ENCODE measurements at places on chromosomes 5 and 9.
A peak's percentile ranks its signal among the peaks of the same experiment; 100 is the strongest.

- peak; percentile 12 for DNase-seq
Measured at GRCh38 chr5:169944922-169945680, 35.2 kb downstream of the INSYN2B start.

GRCh38 chr5:151104795-151105194 is 24.0 kb upstream of the TNIP1 start:
- DNase-seq: no peak

DNA sequence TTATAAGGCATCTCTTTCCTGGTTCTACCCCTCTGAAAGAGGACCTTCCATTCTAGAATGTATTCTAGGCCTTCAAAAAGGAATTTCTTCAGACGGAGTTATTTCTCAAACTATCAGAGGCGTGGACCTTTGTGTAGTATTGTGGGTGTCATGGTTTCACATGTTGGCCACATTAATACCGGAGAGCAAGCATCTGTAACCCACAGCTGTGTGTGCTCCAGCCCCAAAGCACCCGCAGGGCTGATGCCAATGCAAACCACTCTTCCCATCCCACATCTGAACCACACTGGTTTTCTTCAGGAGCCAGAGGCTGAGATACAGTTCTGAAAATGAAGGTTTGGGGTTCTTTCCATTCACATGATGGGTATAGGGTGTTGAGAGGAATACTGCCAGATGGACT is 127.1 kb downstream of the BNC2 start:
- DNase-seq: no peak

GRCh38 chr5:79612667-79613198 is 492 bp downstream of the TENT2 start:
- DNase-seq: no peak

- DNase-seq: peak; percentile 97
Measured at GRCh38 chr9:34637356-34638137, at the start of gene SIGMAR1. Gene SIGMAR1, minus strand, starts transcription at chr9:34637787. Its CDS starts 90 bp downstream, at chr9:34637697.

DNA sequence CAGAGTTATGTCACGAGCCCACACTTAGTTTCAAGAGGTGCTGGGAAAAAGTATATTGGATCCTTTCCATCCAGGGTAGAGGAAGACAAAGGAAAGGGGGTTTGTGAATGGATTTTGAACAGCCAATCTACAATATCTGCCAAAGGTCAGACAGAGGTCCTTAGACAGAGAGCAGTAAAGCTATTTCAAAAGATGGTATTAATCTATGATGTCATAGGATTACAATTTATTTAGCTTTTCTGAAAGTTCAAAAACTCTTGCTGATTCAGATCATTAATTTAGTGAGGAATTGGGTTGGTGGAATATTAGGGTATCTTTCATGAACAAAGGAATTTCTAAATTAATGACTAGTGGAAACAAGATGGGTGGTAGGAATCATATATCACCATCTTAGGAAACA is 126.9 kb downstream of the NTRK2 start:
- no peak for DNase-seq

- no peak for DNase-seq
Measured at GRCh38 chr9:125755340-125755739, 8.2 kb downstream of the PBX3 start.

DNA sequence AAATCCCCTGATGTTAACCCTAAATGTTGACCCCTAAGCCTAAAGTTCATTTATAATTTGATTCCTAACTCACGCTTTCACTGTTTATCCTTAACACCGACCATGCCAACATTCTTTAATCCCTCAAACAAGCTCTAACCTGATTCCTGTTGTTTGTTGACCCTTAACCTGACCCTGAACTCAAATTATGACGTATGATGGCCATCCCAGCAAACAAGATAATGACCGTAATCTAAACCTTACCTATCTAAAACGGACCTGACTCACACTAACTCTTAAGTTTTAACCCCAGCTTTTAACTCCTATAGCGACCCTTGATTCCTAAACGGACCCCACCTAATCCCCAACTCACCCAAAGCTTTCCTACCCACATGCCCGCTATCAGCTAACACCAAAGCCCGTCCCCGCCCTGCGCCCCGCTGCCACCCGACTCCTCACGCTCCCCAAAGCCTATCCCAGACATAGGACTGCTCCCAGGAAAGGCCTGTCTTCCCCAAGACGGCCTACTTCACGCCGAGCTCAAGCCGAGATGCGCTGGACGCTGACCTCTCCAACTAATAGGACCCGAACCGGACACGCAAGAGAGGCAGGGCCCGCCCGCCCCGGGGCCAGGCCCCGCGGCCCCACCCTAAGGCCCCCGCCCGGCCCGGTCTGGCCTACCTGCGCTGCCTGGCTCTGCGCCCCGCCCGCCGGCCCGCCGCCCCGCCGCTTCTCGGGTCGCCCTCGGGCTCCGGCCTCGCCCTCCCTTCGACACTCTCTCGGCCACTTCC is 395 bp downstream of the TLN1 start:
- DNase-seq: no peak

DNA sequence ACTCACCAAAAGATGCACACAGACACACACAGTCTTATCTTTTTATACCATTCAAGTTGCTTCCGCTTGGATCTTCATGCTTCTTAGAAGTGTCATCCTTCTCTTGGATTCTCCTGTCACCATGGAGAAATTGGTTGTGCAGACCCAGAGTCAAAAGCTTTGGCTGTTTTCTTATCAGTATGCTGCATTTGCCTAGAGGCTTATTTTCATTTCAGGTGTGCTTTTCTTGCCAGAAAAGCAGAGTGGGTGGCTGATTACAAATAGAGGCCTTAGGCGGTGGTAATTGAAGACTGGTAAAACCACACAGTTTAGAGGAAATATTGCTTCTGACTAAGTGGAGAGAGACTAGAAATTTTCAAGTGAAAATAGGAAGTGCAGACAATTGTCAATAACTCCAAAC is 70.2 kb upstream of the TLE4 start:
- no peak for DNase-seq

DNA sequence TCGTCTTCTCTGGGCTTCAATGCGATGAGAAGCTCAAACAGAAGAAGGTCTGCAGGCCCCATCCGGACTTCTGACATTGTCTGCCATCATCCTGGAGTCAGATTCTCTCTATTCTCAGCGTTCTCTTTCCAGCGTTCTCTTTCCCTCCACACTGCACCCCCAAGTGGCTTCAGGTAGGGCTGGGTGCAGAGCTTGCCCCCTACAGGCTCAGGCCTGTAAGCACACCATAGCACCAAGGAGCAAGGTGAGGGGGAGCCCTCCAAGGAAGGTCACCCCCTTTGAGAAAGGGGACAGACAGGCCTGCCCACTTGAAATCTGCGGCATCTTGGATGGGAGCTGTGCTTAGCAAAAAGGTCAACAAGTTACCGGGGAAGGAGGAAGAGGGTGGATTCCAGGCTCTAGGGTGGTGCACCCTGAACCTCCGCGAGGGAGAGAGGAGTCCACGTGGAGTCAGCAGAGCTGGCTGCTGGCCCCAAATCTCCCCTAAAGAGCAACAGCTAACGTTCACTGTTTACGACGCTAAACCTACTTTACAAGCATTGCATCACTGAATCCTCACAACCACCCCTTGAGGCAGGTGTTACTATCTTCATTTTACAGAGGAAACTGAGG is 27.5 kb downstream of the GPX3 start:
- DNase-seq: peak; percentile 43

DNA sequence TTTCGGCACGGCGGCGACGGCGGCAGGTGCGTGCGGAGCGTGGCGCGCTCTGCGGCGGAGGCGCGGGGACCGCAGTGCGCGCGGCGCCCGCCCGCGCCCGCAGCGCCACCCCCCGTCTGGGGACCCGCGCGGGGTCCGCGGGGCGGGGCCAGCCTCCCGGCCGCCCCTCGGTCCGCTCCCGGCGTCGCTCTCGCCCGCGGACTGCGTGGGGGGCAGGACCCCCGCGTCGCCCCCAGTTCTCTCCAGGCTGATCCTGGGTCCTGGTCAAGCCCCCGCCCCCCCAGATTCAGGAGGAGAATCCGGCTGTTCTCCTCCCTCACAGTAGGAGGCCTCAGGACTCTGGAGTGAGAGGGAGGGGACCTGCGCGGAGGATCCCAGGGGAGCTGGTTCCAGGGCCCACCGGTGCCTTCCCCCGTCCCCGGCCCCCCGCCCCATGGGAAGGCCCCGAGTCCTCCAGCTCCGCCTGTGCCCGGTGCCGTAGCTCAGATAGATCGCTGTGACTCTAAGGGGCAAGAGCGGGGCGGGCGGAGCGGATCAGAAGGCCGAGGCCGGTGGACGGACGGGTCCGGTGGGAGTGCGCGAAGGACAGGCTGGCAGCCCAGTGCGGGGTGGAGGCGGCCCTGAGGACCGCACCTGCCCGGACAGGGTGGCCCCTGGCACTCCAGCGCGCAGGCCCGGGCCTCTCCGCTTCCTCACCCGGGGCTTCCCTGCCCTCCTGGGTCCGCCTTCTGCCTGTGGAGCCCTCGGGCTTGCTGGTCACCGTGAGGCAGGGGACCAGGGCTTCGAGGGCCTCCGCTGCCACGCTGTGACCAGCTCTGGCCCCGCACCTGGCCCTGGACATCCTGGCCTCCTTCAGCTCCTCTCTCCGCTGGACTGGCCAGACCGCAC is at the start of gene RNF208:
Gene RNF208, minus strand, starts transcription at position 51 of the 888 bp plus-strand sequence. CDS start 1,028 bp downstream, outside the sequence.
- DNase-seq: no peak

DNA sequence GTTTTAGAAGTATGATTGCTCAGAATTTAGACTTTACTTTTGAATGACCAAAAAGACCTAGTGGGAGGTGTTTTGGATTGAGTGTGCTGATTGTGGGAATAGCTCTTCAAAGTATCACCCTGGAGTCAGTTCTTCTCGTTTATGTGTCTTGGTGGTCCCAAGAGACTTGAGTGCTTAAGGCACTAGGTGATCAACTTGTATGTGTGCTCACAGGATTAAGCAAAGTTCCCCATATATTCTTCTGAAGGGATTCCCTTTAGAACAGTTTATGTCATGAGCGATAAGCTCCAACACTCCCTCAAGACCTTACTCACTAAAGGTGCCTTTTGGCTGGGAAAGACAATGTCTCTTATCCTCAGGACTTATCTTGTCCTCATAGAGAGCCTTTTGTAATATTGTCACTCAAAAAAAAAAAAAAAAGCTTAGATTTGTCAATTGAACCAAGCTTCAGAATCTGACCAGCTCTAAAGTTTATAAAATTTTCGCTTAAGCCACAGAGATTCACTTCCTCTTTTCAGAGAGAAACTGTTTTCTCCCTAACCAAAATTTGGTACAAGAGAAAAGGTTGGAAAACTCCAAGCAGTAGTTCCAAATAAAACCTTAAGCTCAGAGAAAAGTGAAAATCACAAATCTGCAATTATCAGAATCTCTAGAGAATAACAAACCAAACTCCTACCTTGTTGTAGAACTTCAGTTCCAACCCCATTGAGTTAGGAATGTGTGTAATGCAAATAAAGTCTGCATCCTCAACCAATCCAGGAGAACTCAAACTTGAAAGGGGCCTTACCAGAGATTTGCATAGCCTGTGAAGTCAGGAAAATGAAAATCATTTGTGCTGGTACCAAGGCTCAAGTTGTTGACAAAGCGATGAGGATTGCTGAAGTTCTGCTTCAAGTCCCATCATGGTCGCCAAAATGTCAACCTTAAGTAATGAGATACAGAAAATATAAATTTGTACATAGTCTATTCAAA is 40.0 kb upstream of the PDZD2 start:
- DNase-seq: no peak

- DNase-seq: no peak
Measured at GRCh38 chr5:107542428-107542827, 128.3 kb downstream of the EFNA5 start.

GRCh38 chr9:15469862-15470261 is 40.9 kb downstream of the PSIP1 start:
- DNase-seq: no peak

- DNase-seq: peak; percentile 39
Measured at GRCh38 chr5:53991942-53992341, 318.4 kb downstream of the ARL15 start.

DNA sequence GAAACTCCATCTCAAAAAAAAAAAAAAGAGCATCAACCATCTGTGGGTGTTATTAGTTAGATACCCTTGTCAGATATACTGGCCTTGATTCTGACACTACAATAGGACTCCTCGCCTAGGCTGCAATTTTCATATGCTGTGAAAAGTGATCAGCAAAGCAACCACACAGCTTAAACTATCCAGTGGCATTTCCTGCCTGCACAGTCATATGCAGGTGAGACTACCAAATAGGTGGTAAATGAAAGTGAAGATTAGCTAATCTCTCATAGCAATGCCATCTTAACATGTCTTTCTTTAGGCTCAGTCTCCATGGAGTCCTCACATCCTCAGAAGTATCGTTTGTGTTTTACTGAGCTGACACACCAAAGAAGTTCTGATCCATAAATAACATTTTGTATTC is 40.8 kb downstream of the GRAMD2B start:
- DNase-seq: no peak

GRCh38 chr5:134100283-134101091 is 14.0 kb upstream of the TCF7 start:
- no peak for DNase-seq

DNA sequence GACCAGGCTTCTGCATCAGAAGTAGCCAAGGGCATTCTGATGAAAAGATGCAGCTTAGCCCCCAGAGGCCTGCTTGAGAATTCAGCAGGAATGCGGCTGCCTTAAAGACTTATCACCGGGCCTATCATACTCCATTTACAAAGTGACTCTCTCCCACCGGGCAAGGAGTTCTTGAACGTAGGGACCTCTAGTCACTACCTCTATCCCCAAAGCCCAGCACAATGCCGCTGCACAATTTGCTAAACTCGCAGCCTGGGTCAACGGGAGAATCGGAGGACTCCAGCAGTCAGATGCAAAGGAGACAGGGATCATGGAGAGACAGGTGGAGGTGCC is 661 bp downstream of the PDCL start:
- no peak for DNase-seq

DNA sequence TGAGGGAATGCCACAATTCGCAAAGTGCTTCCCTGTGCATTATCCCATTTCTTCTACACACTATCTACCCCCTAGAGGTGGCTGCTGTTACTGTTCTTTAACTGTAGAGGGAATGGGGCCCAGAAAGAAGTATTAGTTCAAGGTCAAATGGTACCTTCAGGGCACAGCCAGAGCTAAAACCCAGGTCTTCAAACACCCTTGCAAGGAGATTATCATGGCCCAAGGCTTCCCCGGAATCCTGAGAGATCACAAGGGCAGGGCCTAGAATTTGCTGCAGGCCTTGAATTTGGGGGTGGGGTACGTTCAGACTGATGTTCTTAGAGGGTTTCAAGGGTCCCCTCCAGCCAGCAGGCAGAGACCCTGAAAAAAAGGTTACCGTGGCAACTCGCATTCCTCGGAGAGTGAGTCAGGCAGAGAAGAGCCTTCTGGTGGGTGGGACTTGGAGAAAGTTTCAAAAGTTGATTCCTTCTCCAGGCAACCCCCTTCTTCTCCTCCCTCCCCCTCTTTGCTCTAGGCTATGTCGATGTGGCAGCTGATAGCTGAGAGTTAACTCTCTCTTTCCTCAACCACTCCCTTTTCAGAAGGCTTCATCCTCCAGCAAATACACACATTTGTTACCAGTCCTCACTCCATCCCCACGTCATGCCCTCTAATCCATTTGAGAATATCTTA is 1.9 kb downstream of the SPARC start:
- DNase-seq: no peak

All from hematopoietic multipotent progenitor cell treated with erythropoietin and hydrocortisone succinate and interleukin-3 and kit ligand, for 17 days (in vitro differentiated cells).